ENCODE measurements at places on chromosomes 7 and 10.
A peak's percentile ranks its signal among the peaks of the same experiment; 100 is the strongest.

- no peak for DNase-seq
These were observed 32.0 kb downstream of the CUL2 start for GRCh38 chr10:35058134-35058533.

DNA sequence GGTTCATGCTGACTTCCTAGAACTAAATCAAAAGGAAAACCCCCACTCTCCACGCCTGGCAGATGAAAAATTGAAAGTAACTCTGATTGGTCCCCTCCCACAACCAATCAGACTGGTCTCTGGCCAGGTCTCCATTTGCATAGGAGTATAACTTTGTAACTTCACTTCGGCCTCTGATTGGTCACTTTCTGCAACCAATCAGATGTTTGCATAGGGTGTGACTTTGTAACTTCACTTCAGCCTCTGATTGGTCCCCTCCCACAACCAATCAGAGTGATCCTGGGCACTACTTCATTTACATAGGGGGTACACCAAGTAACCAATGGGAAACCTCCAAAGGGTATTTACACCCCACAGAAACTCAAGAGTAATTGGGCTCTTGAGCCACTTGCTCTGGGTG lies 306.6 kb upstream of the PFKP start:
- DNase-seq = no peak

- DNase-seq = no peak
These were observed 29.6 kb downstream of the COL13A1 start for GRCh38 chr10:69831231-69831855.

DNA sequence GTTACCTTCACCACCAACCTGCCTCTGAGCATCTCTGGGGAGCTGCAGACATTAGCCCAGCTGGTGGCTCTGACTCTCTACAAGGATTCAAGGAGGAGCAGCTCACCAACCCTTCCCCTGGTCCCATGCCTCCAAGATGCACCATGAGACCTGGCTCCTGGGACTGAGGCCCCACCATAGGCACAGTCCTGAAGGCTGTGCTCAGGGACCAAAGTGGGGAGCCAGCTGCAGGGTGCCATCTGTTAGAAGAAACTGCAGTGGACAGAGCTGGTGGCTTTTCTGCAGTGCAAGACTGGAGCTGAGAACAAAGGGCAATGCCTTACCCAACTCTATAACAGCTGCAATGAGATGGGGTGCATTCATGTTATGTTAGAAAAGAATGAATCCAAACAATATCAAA lies 581.6 kb downstream of the TCERG1L start:
- DNase-seq = no peak

GRCh38 chr10:15796762-15797161 lies 63.5 kb downstream of the MINDY3 start:
- no peak for DNase-seq

GRCh38 chr7:137417464-137417863 lies 73.9 kb upstream of the PTN start:
- no peak for DNase-seq

GRCh38 chr10:87862679-87863052 lies 667 bp downstream of the KLLN start:
- DNase-seq = no peak

DNA sequence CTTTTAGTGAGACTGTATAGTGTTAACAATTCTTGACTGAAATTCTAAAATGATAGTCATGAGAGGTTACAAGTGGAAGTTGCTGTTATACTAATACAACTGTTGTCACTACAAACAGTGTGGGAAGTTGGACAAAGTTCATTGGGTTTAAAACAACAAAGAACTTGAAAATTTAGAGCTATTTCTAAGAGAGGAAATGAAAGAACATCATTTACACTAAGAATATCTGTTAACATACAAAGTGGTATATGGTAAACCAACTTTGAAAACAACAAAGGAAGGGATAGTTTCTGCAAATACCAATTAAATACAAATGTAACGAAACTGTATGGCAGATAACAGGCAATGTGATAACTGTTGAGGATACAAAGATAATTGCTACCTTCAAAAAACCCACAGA lies 11.6 kb downstream of the MTPN start:
- no peak for DNase-seq

DNA sequence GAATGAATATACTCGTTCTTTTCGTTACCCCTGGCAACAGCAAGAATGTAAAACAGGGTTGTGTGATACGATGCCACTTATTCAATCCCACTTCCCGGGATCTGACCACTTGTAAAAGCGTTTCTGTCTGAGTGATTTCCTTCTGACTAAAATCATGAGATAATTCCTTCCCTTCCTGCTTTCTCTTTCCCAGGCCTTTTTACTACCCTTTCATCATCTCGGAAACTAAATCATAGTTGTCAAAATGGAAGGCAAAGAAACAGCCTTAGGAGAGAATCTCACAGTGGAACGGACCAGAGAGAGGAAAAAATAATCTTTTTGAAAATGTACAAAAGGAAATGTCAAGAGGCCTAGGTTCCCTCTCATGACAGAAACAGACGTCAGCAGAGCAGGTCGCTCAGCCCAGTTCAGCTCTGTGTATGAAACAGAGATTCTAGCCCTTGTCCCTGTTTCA lies 29.8 kb downstream of the DIP2C start:
- no peak for DNase-seq

DNA sequence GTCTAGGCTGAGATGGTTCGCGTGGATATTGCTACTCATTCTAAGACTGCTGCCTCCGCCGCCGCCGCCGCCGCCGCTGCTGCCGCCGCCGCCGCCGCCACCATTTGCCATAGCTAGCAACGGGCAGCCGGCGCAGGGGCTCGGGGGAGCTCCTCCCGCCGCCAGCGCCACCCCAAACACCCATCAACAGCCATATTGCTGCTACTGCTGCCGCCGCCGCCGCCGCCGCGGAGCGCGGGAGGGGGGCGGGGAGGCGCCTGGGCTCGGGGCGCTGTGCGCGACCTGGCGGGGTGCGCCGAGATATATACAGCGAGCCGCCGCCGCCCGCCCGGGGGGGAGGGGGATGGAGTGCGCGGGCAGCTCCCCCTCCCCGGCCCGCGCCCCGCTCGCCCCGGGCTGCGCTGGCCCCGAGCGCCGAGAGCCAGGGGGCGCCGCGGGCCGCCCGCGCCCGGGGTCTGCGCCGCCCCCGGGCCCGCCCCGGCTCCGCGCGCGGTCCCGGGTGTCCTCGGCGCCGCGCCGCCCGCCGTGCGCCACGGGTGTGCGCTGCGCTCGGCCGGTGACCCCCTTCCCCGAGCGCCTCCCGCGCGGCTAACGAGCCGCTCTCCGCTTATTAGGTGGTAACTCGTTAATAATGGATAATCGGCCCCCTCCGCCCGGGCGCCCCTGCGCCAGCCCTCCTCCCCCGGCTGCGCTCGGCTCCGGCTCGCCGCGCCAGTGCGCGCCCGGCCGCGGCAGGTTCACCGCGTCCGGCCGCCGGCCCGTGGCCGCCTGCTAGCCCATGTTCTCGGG lies at the start of gene KCNMA1:
Gene KCNMA1, minus strand, starts transcription at position 277 of the 789 bp plus-strand sequence.
- DNase-seq = peak; percentile 39

- no peak for DNase-seq
These were observed 239.1 kb downstream of the PHF14 start for GRCh38 chr7:11212816-11213215.

DNA sequence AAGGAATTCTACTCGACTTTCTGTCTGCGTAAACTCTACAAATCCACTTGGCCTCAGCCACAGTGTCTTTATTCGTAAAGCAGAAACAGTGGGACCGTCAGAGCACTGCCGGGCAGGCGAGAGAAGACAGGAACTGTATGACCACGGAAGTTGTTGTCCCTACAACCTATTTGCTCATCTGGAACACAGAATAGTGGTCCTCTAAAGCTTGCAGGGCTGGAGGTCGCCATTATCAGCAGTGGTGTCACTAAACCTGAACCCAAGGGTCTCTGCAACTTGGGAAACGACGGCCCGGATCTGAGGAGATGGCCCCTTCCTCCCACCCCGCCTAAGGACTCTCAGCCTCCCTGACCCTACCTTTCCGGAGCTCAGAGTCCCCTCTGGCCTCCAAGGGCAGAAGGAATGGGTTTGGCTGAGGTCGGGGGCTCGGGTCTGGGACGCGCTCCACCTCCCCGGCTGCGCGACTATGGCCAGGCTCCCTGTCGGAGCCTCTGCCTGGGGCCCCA lies 442 bp downstream of the STYXL1 start:
- DNase-seq = no peak

GRCh38 chr7:1716263-1717094 lies 46.4 kb downstream of the ELFN1 start:
- no peak for DNase-seq

GRCh38 chr7:97512441-97513207 lies 219.3 kb upstream of the TAC1 start:
- DNase-seq = no peak

DNA sequence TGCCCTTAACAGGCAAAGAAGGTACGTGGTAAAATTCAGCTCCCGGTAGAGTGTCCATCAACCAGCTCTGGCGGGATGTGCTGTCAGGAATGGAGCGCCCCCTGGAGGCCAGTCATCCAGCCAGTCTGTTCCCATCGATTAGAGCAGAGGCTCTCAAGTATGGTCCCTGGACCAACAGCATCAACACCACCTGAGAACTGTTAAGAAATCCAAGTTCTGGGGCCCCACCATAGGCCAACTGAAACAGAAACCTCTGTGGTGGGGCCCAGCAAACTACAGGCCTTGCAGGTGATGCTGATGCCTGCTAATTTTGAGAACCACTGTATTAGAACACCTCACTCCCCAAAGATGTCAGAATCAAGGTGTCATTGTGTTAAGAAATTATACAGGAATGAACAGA lies 109.2 kb downstream of the DPY19L1 start:
- DNase-seq = peak; percentile 63

DNA sequence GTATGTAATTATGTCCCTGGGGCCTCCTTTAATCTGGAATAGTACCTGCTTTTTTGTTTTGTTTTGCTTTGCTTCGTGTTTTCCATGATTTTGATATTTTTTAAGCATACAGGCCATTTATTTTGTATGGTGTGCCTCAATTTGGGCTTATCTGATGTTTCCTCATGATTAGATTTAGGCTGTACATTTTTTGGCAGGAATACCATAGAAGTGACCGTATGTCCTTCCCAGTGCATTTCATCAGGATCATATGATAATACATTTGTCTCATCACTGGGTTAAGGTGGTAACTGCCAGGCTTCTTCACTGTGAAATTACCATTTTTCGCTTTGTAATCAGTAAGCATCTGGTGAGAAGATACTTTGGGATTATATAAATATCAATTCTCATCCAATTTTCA lies 117.8 kb upstream of the SAMD8 start:
- no peak for DNase-seq

DNA sequence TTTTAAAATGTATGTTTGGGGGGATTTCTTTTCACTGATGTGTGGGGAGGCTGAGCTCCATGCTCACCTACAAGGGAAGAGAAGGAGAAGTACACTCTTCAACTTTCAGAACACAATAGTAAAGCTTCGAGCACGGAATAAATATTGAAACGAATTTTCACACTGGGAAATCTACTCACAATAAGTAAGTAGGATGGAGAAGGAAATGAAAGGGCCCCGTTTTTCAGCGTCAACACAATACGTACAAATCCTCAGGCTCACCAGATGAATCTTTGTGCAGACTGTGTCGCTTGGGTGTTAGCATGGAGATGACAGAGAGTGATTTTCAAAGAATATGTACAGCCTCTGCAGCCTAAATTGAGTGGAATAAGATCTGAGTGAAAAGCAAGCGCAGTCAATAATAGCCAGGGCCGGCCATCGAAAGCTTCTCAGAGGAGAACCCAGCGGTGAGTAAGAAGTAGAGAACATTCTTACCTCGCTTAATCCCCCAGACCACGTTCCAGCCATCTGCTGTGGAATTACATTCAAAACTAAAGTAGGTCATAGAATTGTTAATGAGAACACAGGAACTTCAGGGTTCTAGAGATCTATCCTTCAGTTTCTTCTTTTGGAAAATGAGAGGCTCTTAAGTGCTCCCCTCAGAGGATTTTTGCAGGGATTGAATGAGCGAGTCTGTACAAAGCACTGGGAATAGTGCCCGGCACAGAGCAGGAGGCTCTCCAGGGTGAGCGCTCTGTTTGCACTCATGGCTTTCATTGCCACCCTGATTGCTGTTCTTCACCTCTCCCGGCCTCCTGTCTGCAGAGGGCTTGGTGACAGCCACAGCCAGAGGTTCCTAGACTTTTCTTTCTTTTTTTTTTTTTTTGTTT lies 292.8 kb downstream of the SFMBT2 start:
- DNase-seq = no peak

DNA sequence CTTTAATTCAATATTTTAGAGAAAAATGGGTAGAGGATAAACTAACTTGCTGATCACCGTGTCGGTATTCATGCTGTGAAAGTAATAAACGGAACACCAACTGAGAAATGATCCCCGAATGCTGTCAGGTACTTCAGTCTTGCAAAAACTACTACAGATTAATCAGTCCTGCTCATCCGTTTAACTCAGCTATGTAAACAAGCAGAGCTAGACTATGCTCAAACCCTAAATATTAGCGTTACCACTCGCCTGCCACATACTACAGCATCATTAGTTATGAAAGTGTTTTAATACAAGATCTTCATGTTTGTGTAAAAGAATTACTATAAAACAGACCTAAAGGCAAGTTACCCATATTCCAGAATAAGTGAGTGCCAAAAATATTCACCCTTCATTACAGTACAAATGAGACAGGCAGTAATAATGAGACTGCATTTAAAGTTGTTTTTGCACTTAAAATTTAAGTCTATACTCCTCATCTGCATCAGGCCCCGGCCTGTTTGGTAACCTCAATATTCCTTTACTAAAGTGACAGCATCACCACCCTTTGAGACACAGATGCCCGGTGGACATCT lies 952 bp downstream of the DNMBP start:
- no peak for DNase-seq

DNA sequence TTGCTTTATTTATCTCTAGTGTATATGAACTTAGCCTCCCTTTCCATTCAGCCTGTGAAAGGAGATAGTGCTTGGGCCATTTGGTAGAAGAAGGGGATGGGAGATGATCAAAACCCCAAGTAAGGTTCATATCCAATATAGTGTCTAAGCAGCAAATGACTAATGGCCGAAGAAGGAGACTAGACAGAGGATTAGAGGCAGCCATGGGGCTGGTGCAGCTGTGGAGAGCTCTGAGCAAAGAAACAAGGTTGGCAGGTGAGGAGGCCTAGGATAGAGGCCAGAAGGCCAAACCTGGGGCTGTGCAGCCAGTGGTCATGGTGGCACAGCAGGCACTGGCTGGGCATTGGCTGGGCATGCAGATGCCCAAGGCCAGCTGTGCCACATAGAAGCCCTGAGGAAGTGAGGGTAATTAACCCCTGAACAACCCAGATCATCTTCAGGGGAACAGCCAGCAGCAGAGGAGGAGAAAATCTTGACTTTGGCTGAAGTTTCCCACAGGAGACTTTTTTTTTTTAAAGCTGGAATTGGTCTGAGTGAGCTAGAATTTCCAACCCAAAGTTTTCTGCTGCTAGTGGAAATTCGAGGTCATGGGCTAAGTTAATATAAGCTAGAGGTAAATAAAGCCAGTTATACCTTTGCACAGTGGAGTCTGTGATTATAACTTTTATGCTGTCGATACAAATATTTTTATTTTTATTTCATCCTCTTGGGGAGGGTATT lies 10.3 kb upstream of the CPA1 start:
- DNase-seq = no peak

GRCh38 chr10:121580276-121581116 lies 17.7 kb downstream of the FGFR2 start:
- DNase-seq = no peak
